ENCODE measurements at places on chromosomes 2 and 18. TPM values are rescaled to one million over a fixed set of nuclear protein-coding genes. Genes with fewer than 3 reads are reported as not detected.

IL1F10 gene
- not detected for total RNA-seq

EPB41L3 gene
- 51.6 TPM for total RNA-seq

HOXD9 gene
- total RNA-seq = not detected

GRCh38 chr18:42275138-42275535, 320.1 kb downstream of the PIK3C3 start:
- DNase-seq = no peak
